ENCODE measurements at places on chromosomes 12 and 14. TPM values are rescaled to one million over a fixed set of nuclear protein-coding genes. Genes with fewer than 3 reads are reported as not detected.
A peak's percentile ranks its signal among the peaks of the same experiment; 100 is the strongest.

DNA sequence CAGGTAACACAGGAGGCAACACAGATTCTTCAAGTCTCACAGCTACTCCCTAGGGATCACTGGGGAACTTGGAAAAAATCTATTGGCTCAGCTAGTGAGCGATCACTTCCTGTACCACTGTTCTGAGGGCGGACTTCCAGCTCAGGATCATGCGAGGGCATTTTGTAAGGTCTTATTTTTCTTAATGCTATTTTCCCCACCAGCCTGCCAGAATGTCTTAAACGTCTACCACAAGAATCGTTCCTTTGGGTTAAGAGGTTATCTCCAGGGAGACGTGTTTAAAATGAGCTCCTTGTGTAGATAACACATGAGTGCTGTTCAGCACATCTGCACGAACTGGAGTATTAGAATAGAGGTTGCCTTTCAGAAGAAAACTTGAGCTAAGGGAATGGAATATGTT, 162.6 kb downstream of the ETNK1 start:
- peaks cover 16% of the 10 kb centered on the region for H3K27me3 ChIP-seq
- no peaks in the 10 kb centered on the region for H3K36me3 ChIP-seq
- no peak overlapping the region for H3K27ac ChIP-seq

GRCh38 chr12:13839365-13840336, 141.8 kb downstream of the GRIN2B start:
- no peak overlapping the region for H3K27ac ChIP-seq
- no peaks in the 10 kb centered on the region for H3K36me3 ChIP-seq
- no peak overlapping the region for H3K4me3 ChIP-seq
- no peaks in the 10 kb centered on the region for H3K4me1 ChIP-seq
- no peak for DNase-seq

- DNase-seq = no peak
- H3K36me3 ChIP-seq = no peaks in the 10 kb centered on the region
- no peak overlapping the region for H3K4me3 ChIP-seq
These were observed 59.1 kb upstream of the PCED1B start for GRCh38 chr12:47020211-47020821.

- DNase-seq = no peak
- H3K27ac ChIP-seq = no peak overlapping the region
- H3K4me3 ChIP-seq = no peak overlapping the region
These were observed 324.0 kb downstream of the MED13L start for GRCh38 chr12:115953450-115953849.

GRCh38 chr14:52313462-52313861, 650 bp upstream of the PTGER2 start:
- peaks cover 64% of the 10 kb centered on the region for H3K36me3 ChIP-seq
- H3K27me3 ChIP-seq = no peaks in the 10 kb centered on the region
- peak overlapping the region; percentile 98 for H3K27ac ChIP-seq
- H3K4me1 ChIP-seq = peaks cover 62% of the 10 kb centered on the region

- no peak overlapping the region for H3K4me3 ChIP-seq
- no peaks in the 10 kb centered on the region for H3K27me3 ChIP-seq
- no peak for DNase-seq
These were observed 170.6 kb upstream of the GARIN6 start for GRCh38 chr12:99476956-99477355.

GRCh38 chr12:68065687-68066086, 76.4 kb downstream of the IFNG-AS1 start:
- DNase-seq = no peak
- H3K27ac ChIP-seq = peak overlapping the region; percentile 92
- H3K27me3 ChIP-seq = no peaks in the 10 kb centered on the region

DNA sequence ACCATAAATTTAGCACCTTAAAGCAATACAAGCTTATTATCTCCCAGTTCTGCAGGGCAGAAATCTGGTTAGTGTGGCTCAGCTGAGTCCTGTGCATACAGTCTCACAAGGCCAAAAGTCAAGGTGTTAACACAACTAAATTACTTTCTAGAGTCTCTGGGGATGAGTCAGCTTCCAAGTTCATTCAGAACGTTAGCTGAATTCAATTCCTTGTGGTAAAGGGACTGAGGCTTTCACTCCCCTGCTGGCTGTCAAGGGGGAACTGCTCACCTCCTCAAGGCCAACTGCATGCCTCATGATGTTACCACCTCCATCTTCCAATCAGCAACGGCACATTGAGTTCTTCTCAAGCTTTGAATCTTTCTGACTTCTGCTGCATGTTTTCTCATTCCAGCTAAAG, 27.6 kb downstream of the EML5 start:
- DNase-seq = no peak
- peaks cover 16% of the 10 kb centered on the region for H3K27me3 ChIP-seq
- no peak overlapping the region for H3K4me3 ChIP-seq
- H3K4me1 ChIP-seq = no peaks in the 10 kb centered on the region

CEP128 gene
- total RNA-seq = 18.1 TPM

DNA sequence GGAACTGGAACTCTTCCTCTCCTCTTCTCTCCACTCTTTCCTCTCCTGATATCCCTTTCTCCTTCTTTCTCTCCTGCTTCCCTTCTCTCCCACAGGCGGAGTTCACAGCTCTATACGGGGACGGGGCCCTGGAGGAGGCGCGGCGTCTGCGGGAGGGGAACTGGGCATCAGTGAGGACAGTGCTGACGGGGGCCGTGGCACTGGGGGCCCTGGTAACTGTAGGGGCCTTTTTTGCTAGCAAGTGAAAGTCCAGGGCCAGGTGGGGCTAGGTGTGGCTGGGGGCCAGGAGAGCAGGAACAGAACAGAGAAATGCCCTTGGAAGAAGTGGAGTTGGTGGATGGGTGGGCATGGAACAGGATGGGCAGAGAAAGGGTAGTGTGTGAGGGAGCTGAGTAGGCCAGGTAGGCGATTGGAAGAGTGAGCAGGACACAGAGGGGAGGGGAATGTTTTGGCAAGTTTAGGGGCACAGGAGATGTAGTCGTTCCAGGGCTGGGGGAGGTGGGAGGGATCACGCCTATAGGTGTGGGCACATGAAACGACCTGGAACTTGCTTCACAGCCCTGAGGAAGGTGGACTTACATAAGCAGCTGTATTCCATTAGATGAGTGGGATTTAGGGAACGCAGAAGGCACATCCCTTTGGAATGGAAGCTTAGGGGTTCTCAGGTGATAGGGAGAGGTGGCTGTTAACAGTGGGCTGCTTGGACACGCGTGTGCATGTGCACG, 2.2 kb downstream of the BCL2L2 start:
- H3K27me3 ChIP-seq = no peaks in the 10 kb centered on the region
- H3K36me3 ChIP-seq = no peaks in the 10 kb centered on the region
- H3K4me1 ChIP-seq = peaks cover 32% of the 10 kb centered on the region
- no peak for DNase-seq

KERA gene
- total RNA-seq = not detected

GRCh38 chr14:96663491-96664067, 133.6 kb upstream of the VRK1 start:
- DNase-seq = no peak
- H3K27ac ChIP-seq = no peak overlapping the region
- H3K36me3 ChIP-seq = no peaks in the 10 kb centered on the region
- H3K4me3 ChIP-seq = no peak overlapping the region
- H3K27me3 ChIP-seq = peaks cover 36% of the 10 kb centered on the region
- H3K4me1 ChIP-seq = no peaks in the 10 kb centered on the region

DNA sequence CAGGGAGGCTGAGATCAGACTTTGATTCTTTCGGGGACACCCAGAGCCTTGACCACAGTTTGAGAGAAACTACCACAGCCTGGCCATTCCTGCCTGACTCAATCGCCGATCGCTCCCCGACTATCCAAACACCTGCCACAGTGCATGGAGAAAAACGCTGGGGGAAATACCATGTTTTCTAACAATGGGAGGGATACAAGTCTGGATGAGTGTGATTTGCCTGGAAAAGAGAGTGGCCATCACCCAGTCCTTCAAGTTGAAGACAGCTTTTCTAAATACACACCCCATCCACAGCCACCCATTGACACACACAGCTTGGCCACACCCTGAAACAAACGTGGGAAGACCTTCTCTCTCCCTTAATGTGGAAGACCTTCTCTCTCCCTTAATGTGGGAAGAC, 6.7 kb upstream of the VASH1 start:
- H3K27ac ChIP-seq = no peak overlapping the region
- no peak for DNase-seq
- no peaks in the 10 kb centered on the region for H3K36me3 ChIP-seq
- H3K4me1 ChIP-seq = no peaks in the 10 kb centered on the region

CD9 gene
- total RNA-seq = 3.3 TPM

BCL11B gene
- 27.6 TPM for total RNA-seq

DNA sequence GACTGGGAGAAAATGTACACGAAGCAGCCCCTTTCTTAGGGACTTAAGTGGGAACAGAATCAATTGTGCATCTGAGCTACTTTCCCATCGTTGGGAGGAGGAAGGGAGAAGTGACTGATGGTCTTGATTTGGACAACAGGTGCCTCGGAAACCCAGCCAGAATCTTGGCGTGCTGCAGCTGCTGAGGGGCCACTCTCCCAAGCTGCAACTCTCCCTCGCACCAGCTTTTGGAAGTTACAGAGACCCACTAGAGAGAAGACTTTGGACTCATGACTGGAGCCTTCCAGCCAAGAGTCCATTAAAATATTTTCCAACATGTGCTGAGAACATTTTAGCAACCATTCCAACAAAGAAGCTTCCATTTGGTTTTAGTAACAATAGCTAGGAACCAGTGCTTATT, 52.3 kb downstream of the GNS start:
- peaks cover 7% of the 10 kb centered on the region for H3K4me1 ChIP-seq
- no peaks in the 10 kb centered on the region for H3K36me3 ChIP-seq
- no peak overlapping the region for H3K27ac ChIP-seq
- no peak for DNase-seq

KLRB1 gene
- total RNA-seq = 23.9 TPM
